ENCODE measurements at places on chromosomes 6 and 20. TPM values are rescaled to one million over a fixed set of nuclear protein-coding genes. Genes with fewer than 3 reads are reported as not detected.
A peak's percentile ranks its signal among the peaks of the same experiment; 100 is the strongest.

Gene HUS1B
- total RNA-seq, result 0.27 TPM

Gene FRMD1
- not detected for total RNA-seq

DNA sequence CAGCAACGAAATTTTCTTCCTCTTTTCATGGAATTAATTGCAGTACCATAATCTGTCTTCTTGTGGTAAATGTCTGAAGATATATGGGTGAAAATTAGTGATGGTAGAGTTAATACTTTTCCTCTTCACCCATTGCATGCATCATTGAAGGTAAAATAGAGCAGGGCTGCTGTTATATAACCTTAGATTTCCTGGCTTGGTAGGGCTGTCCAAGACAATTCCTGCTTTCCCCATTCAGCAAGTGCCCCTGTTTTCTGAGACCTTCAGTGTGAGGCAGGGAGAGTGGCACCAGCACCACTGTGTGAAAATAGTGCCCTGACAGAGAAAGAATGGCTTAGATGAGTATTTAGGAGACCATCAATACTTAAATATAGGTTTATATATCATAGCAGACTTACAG is 202.0 kb downstream of the ZFAND3 start:
- peaks cover 5% of the 10 kb centered on the region for H3K27me3 ChIP-seq
- H3K27ac ChIP-seq, result no peak overlapping the region
- H3K4me1 ChIP-seq, result peaks cover 35% of the 10 kb centered on the region
- H3K4me3 ChIP-seq, result no peak overlapping the region
- H3K36me3 ChIP-seq, result no peaks in the 10 kb centered on the region
- DNase-seq, result no peak

GRCh38 chr6:105608711-105609374 is 206.0 kb upstream of the PREP start:
- H3K27ac ChIP-seq, result peak overlapping the region; percentile 100
- H3K4me3 ChIP-seq, result peak overlapping the region; percentile 84
- H3K27me3 ChIP-seq, result no peaks in the 10 kb centered on the region

Gene CYP39A1
- total RNA-seq, result not detected

Gene FAM210B
- 37.2 TPM for total RNA-seq

DNA sequence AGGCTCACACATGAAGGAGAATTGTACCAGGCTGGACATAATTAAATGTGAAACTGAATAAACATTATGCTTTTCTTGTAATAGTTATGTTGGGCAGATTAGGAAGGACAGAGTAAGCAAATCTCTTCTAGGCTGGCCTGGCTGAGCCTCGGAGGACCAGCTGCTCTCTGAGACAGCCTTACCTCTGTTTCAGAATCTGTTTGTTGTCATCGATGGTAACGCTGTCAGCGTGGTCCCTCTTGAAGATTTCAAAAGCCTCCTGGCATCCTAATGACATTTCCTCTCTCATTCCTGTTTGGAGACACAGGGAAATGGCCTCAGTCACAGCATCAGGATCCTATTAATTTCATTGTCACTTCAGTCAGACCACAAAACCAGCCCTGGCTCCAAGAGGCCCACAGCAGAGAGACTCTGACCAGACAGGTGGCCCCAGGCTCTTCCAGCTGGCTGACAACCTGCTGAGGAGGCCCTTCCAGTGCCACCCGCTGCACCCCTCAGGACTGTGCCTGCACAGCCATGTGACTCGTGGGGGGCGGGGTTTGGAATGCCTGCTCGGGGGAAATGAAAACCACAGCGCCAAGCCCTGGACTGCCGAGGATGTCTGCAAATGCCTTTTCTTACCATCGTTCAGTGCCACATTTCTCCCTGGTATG is 108.5 kb upstream of the KCNK16 start:
- H3K4me1 ChIP-seq, result no peaks in the 10 kb centered on the region
- H3K27me3 ChIP-seq, result no peaks in the 10 kb centered on the region
- DNase-seq, result no peak
- H3K4me3 ChIP-seq, result no peak overlapping the region
- H3K27ac ChIP-seq, result no peak overlapping the region

DNA sequence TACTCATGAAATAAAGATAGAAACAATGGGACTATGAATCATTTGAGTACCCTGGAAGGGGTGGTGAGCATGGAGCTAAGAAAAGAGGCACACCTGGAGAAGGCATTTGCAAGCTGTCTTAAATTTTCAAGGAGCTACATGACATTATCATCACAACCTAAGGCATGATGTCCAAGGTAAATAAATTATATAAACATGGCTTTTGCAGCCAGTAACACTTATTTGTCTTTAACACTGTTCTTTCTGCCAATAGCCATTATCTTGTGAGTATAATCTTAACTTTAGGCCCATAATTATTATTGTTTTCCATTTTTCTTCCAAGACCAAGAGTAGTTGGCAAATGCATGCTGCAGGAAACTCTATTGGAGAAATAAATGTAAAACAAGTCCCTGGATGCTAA is 63.7 kb downstream of the ALDH5A1 start:
- H3K27ac ChIP-seq, result no peak overlapping the region
- no peak for DNase-seq
- peaks cover 8% of the 10 kb centered on the region for H3K27me3 ChIP-seq
- H3K36me3 ChIP-seq, result no peaks in the 10 kb centered on the region

GRCh38 chr6:53458105-53458866 is 86.6 kb downstream of the GCLC start:
- H3K27me3 ChIP-seq, result peaks cover 13% of the 10 kb centered on the region
- DNase-seq, result no peak
- H3K36me3 ChIP-seq, result no peaks in the 10 kb centered on the region
- H3K4me1 ChIP-seq, result no peaks in the 10 kb centered on the region

- H3K4me1 ChIP-seq, result peaks cover 62% of the 10 kb centered on the region
- peak overlapping the region; percentile 92 for H3K4me3 ChIP-seq
- H3K27me3 ChIP-seq, result peaks cover 8% of the 10 kb centered on the region
- H3K36me3 ChIP-seq, result peaks cover 59% of the 10 kb centered on the region
- DNase-seq, result no peak
Observed at GRCh38 chr6:85640821-85641220, 1.9 kb downstream of the SYNCRIP start.

GRCh38 chr6:54112151-54112650 is 958 bp downstream of the MLIP start:
- no peaks in the 10 kb centered on the region for H3K36me3 ChIP-seq
- no peak overlapping the region for H3K27ac ChIP-seq
- H3K27me3 ChIP-seq, result no peaks in the 10 kb centered on the region
- no peaks in the 10 kb centered on the region for H3K4me1 ChIP-seq

DNA sequence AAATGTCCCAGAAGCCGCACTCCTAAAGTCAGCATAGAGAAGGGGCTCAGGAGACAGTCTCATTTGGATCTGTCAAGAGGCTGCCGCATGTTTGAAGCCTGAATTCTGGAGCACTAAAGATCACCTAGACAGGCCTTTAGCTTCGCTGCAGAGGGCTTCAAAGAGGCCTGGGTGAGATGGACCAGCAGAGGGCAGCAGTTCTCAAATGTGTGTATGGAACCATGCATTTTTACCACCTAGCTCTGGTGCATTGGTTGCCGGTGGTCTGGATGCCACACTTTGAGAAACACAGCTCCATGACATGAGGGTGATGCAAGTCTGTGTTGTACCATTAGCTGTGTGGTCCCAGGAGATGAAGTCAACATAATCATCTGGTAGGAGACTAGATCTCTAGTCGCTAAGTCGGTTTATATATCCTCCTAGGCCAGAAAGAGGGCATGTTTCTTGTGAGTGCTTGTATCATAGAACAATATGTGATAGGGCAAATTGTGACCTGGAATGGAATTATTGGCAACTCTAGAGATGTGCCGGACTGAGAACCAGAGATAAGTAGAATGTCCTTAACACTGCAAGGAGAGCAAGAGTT is 64.8 kb downstream of the KIAA0319 start:
- no peak overlapping the region for H3K27ac ChIP-seq
- peaks cover 23% of the 10 kb centered on the region for H3K4me1 ChIP-seq
- H3K36me3 ChIP-seq, result no peaks in the 10 kb centered on the region
- no peak overlapping the region for H3K4me3 ChIP-seq
- no peaks in the 10 kb centered on the region for H3K27me3 ChIP-seq

- no peaks in the 10 kb centered on the region for H3K36me3 ChIP-seq
- peaks cover 46% of the 10 kb centered on the region for H3K4me1 ChIP-seq
- DNase-seq, result peak; percentile 58
- no peaks in the 10 kb centered on the region for H3K27me3 ChIP-seq
- H3K4me3 ChIP-seq, result no peak overlapping the region
Observed at GRCh38 chr6:12605888-12606345, 110.7 kb upstream of the PHACTR1 start.

DNA sequence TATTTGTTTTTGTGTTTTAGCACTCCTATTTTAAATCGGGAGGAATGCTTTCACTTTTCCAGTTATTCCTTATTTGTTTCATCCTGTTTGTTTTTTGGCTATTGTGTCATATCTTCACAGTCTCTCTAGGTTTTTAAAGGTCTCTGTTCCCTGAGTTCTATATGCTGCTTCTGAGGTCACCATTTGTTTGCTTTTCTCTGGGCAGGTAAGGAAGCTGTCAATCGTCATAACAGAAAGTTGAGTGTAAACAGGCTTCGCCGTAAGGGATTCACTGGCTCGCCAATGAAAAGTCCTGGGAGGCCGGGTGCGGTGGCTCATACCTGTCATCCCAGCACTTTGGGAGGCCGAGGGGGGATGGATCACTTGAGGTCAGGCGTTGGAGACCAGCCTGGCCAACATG is 48.7 kb upstream of the RPS6KA2 start:
- peaks cover 12% of the 10 kb centered on the region for H3K4me1 ChIP-seq
- peak overlapping the region; percentile 3 for H3K4me3 ChIP-seq
- H3K36me3 ChIP-seq, result peaks cover 4% of the 10 kb centered on the region

GRCh38 chr6:158655569-158656450 is 6.0 kb downstream of the SYTL3 start:
- H3K27me3 ChIP-seq, result no peaks in the 10 kb centered on the region
- H3K27ac ChIP-seq, result peak overlapping the region; percentile 96
- DNase-seq, result no peak
- peak overlapping the region; percentile 79 for H3K4me3 ChIP-seq

DNA sequence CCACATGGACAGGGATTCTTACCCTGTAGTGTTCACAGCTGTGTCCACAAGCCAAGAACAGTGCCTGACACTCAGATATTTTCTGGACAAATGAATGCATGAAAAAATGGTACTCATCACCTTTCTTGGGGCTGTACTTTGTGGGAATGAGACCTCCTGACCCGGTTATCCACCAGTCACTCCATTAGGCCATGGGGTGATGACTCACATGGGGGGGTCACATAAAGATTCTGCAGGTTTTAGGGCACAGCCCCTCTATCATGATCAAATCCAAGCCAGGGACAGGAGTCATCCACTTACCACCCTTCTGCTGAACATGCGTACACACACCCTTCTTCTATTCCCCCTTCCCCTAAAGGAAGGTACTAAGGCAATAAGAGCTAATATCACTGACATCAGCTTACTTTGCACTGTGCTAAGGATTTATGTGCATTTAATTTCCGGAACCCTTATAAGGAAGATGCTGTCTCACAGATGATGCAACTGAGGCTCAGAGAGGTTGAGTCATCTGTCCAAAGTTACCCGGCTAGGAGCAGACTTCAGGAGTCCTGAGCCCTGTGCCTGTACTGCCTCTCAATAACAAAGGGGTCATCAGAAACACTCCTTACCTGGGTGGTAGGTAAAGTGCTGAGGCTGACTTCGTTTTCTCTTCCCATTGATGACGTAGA is 107.8 kb downstream of the NFATC2 start:
- DNase-seq, result peak; percentile 78
- H3K4me1 ChIP-seq, result peaks cover 13% of the 10 kb centered on the region
- H3K27me3 ChIP-seq, result no peaks in the 10 kb centered on the region
- no peaks in the 10 kb centered on the region for H3K36me3 ChIP-seq

Gene GINS1
- 6.4 TPM for total RNA-seq

Gene DEFB132
- not detected for total RNA-seq

GRCh38 chr6:11320914-11321597 is 88.6 kb upstream of the NEDD9 start:
- no peak for DNase-seq
- no peaks in the 10 kb centered on the region for H3K27me3 ChIP-seq
- H3K27ac ChIP-seq, result no peak overlapping the region
- no peaks in the 10 kb centered on the region for H3K36me3 ChIP-seq
- H3K4me3 ChIP-seq, result no peak overlapping the region
- peaks cover 50% of the 10 kb centered on the region for H3K4me1 ChIP-seq

Gene POLR3F
- 12.0 TPM for total RNA-seq

DNA sequence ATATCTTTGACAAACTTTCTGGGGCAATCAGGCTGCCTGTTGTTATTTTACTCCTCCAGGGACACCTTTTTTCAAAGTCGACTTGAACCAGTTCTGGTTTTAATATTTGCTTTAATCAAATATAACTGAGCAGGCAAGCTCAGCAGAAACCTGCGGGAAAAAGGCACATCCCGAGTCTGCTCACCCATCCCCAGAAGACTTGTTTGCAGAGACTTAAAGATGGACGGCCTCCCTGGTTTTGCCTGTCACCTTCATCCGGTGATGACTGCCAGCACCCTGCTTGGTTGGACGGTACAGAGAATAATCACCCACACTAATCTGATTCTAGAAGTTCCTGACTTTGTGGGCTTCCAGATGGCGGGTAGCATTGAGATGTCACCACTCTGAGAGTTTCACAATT is 36.8 kb downstream of the PPP1R3G start:
- no peak overlapping the region for H3K27ac ChIP-seq
- H3K27me3 ChIP-seq, result 0 out of 2 replicates have a peak, but pooled peaks cover 3% of the 10 kb centered on the region
- H3K4me1 ChIP-seq, result peaks cover 26% of the 10 kb centered on the region
- H3K36me3 ChIP-seq, result peaks cover 4% of the 10 kb centered on the region

GRCh38 chr20:14288341-14289330 is 48.8 kb downstream of the FLRT3 start:
- H3K27ac ChIP-seq, result no peak overlapping the region
- H3K4me1 ChIP-seq, result no peaks in the 10 kb centered on the region
- no peaks in the 10 kb centered on the region for H3K36me3 ChIP-seq
- H3K4me3 ChIP-seq, result no peak overlapping the region
- DNase-seq, result no peak
- no peaks in the 10 kb centered on the region for H3K27me3 ChIP-seq

DNA sequence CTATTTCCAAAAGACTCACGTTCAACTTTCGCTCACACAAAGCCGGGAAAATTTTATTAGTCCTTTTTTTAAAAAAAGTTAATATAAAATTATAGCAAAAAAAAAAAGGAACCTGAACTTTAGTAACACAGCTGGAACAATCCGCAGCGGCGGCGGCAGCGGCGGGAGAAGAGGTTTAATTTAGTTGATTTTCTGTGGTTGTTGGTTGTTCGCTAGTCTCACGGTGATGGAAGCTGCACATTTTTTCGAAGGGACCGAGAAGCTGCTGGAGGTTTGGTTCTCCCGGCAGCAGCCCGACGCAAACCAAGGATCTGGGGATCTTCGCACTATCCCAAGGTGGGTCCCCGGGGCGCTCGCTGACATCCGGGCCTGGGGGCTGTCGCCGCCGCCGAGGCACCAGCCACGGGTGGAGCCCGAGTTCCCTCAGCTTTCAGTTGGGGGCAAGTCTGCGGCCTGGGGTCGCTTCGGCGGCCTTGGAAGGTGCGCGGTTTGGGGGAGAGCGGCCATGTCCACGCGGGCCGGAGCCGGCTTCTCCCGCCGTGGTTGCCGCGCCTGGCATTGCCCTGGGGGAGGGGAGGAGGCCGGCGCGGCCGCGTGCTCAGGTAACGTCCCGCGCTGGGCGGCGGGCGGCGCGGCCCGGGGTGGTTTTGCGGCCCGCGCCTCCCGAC is 429 bp downstream of the AMD1 start:
- no peak for DNase-seq
- H3K27me3 ChIP-seq, result peaks cover 6% of the 10 kb centered on the region
- peaks cover 27% of the 10 kb centered on the region for H3K36me3 ChIP-seq

- H3K36me3 ChIP-seq, result 0 out of 2 replicates have a peak, but pooled peaks cover 4% of the 10 kb centered on the region
- peaks cover 15% of the 10 kb centered on the region for H3K4me1 ChIP-seq
- peaks cover 3% of the 10 kb centered on the region for H3K27me3 ChIP-seq
- no peak for DNase-seq
Observed at GRCh38 chr6:36358226-36358915, 21.7 kb upstream of the BNIP5 start.
